Stimulated activated CD4-positive, alpha-beta T cell treated with anti-CD3 and anti-CD28 coated beads, Interleukin-4, amount 100 ng/mL, for 4 hours (primary cell): ENCODE measurements at places on chromosomes 3 and 15.

- DNase-seq: no peak
These were observed 47.5 kb downstream of the UBP1 start for GRCh38 chr3:33392703-33393125.

DNA sequence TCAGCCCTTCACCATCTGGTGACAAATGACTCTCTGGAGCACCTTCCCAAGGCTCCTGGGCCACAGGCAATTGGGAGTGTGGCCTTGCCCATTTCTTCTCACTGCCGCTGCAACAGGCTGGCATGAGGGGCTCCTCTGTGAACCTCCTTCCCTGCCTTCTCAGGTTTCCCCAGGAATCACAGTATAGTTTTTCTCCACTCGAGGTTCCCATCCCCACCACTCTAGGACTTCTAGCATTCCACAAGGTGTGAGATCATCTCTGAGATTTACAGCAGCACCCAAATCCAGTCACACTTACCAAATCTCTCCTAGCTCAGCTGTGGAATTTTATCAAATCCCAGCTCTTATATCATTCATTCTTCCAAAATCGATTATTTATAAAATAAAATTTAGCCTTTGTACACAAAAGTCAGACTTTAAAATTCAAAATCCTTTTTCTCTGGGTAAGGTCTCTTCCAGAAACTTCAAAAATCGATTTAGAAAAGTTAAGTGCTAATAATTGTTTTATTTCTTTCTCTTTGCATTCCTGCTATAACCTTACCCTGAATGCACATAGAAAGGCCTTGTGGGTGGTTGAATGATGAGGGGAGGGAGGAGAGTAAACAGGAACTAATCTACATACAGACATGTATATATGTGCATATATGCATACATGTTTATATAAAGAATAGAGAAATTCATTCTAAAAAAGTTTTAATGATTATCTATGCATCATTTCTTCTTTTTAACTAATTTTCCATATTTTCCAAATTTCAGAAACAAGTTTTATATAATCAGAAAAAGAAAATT lies 18.9 kb upstream of the ATP13A4 start:
- DNase-seq: no peak

DNA sequence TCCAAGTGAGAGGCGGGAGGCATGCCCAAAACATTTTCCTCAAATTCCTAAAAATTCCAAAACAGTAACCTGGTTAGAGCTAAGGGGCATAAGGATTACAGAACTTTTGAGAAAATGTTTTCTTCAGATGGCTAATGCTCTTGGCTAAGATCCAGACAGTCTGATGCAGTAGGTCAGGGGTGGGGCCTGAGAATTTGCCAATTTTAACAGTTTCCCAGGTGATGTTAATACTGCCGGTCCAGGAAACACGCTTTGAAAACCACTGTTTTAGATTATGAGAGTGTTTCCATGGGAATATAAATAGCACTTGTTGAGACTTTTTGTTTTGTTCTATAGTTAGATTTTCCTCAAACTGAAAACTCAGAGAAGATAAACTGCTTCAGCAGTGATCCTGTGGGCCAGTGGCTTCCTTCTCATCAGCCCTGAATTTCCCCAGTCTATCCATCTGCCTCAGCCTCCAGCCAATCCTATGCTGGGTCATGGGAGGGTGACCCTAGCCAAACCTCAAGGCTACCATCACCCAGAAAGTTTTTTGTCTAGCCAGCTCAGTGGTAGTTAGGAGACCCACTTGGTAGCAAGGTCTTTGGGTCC lies 71.6 kb upstream of the ACP3 start:
- no peak for DNase-seq

GRCh38 chr15:64246364-64247189 lies 83.8 kb upstream of the PPIB start:
- peak; percentile 17 for DNase-seq
